Kidney (tissue), 22 donors: ENCODE measurements at places on chromosomes 7 and 10. TPM values are rescaled to one million over a fixed set of nuclear protein-coding genes. Genes with fewer than 3 reads are reported as not detected.

The LRRTM3 gene
- polyA plus RNA-seq, result not detected

The UTF1 gene
- polyA plus RNA-seq, result not detected

The BTBD16 gene
- 0.34 TPM for polyA plus RNA-seq

The COPG2 gene
- 12.6 TPM for polyA plus RNA-seq

The STOX1 gene
- 1.5 TPM for polyA plus RNA-seq

The SFRP4 gene
- 1.5 TPM for polyA plus RNA-seq

The LRRD1 gene
- polyA plus RNA-seq, result not detected

The BRAT1 gene
- 18.7 TPM for polyA plus RNA-seq

The ITGA8 gene
- 10.8 TPM for polyA plus RNA-seq

The MEOX2 gene
- polyA plus RNA-seq, result not detected
